ENCODE measurements at places on chromosomes 2 and 18.

DNA sequence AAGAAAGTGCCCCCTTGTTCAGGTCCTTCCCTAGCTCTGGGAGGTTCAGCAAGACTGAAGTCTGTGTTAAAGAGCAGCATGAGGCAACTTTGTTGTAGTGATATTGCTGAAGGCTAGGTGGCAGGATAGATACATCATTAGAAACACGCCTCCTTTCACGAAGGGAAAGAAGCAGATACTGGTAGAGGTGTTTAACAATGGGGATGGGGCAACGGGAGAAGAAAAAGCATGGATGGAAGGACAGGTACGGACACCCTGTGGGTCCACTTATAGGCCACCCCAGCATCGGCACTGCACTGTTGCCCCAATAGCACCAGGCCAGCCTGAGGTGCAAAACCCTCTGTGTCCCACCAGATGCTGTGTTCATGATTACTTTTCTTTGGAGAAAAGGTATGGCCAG lies 3.5 kb upstream of the IGFBP5 start:
- DNase-seq = no peak

DNA sequence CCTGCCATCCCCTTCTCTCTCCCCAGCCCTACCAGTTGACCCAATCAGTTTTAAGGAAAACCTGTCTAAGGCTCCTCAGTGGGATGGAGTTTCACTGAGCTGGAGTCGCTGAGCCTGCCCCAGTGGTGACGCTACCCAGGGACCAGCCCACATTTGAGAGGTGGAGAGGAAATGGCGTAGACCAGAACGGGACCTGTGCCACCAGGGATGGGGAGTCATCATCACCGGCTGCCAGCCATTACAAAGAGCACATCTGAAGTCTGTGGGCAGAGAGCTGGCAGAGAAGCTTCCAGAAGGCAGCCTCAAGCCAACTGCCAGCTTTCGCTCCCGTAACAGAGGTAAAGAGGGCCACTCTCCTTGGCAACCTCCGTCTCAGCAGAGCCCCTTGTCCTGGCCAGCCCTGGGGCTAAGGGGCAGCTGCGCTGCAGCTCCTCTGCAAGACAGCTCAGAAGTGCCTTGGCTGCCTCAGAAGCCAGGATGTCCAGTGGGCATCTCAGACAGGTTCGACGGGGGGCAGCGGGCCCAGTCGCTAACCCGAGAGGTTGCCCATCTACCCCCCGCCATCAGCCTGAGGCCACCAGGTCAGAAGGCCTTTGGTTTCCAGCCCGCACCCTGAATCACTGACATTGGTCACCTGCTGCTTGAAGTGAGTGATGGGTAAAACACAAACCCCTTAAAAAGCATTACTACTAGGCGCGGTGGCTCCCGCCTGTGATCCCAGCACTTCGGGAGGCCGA lies 15.4 kb downstream of the SDC1 start:
- DNase-seq = no peak

- DNase-seq = no peak
These were observed 38.9 kb downstream of the ID2 start for GRCh38 chr2:8720741-8721140.

DNA sequence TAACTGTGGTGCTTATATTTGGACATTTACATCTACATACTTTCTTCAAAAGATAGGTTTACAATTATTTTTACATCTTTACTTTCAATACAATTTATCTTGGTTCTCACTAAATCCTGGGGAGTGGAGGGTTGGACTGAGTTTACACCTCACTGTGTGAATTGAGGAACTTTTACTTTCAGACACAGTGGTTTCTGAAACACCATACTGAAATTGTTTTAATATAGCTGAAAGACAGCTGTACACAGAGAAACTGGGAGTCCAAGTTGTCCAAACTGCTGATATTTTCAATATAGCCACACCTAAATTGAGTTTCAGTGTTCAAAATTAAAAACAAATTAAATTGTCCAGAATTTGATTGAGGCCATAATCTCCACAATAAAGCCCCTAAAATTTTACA lies 16.8 kb downstream of the KCNH7 start:
- no peak for DNase-seq

DNA sequence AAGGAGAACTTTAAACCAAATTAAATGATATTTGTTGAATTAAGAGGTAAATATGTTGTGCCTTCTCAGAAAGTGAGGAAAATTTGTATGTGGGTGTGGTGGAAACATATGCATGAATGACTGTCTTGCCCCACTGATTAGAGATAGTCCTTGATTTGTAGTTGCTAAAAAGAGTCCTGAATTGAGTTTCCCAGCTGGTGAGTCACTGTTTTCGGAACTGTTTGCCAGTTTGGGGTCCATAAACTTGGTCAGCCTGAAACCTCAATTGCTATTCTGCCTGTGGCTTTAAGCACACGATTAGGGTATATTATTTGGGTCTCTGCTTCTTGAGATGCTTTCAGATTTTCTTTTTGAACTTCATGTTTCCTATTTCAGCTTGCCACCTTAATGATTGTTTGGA lies 53.3 kb downstream of the PIKFYVE start:
- no peak for DNase-seq

- no peak for DNase-seq
These were observed 10.3 kb downstream of the SULT1C4 start for GRCh38 chr2:108388045-108388444.

GRCh38 chr2:221095356-221095755 lies 476.7 kb downstream of the EPHA4 start:
- DNase-seq = no peak

DNA sequence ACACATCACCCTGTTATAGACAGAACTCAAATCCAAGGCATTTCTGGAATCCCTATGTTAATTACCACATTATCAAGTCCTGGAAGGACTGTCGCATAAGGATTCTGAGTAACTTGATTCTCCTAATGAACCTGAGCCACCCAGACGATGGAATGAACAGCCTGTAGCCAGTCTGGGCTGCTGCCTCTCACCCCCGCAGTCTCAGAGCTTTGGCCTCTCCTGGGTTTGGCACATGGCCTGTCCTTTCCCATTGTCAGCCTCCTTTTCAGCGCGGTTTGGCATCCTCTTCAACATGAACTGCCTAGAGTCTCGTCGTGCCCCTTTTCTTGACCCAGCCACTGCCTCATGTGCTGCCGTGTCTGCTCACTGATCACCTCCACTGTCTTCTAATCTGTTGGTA lies 147.6 kb downstream of the SLC8A1 start:
- no peak for DNase-seq

GRCh38 chr2:142104134-142104758 lies 26.6 kb downstream of the LRP1B start:
- no peak for DNase-seq

DNA sequence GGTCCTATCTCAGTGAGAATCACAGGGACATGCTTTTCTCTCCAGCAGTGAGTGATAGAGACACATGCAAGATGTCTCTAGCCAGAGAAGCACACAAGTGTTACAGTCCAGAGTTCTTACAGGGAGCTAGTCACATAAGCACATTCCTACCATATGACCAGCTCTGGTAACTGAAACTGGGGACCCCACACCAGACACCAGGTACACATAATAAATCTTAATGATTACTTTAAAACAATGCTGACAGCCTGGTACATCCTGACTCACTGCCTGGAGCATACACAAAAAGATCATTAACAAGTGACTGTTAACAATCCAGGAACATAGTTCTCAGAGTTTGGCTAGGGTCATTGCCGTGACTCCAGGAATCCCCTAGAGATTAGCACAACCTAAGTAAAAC lies 53.6 kb downstream of the GALNT1 start:
- no peak for DNase-seq

- no peak for DNase-seq
These were observed 330.4 kb downstream of the LPIN1 start for GRCh38 chr2:12076810-12077209.

DNA sequence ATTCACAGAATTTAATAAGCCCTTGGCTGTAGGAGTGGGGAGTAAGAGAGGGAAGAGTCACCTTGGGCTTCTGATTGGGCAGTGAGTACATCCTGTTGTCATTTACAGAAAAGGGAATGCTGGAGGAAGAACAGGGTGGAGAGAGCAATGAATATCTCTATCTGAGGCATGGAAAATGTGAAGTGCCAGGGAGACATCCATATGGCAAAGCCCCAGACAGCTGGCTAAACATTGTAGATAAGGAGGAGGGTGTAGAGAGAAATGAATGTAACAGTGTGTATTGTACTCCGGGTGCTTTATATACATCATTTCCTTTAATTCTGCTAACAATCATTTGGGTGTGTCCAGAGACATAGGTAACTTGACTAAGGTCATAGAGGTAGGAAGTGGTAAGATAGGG lies 103.5 kb downstream of the UPP2 start:
- DNase-seq = no peak

- DNase-seq = no peak
These were observed 146.5 kb downstream of the FAM210A start for GRCh38 chr18:13579874-13580273.

Measured in esophagus squamous epithelium (tissue), 5 donors.